Activated T-helper 2 cell treated with anti-CD3 and anti-CD28 coated beads, Interferon-gamma antibody, Interleukin-2, Interleukin-4, amounts not matched to agents 10 μg/mL and 5 μg/mL and 100 μg/mL, durations not matched to agents 14 hours and 24 hours and 36 hours (primary cell): ENCODE measurements at places on chromosomes 4 and X.

- peak; percentile 7 for DNase-seq
These were observed 286.9 kb upstream of the FGF16 start for GRCh38 chrX:77160301-77160700.

GRCh38 chrX:110741213-110741796, 54.3 kb downstream of the CHRDL1 start:
- no peak for DNase-seq

- no peak for DNase-seq
These were observed 837.4 kb downstream of the TRIML1 start for GRCh38 chr4:188976644-188977115.

DNA sequence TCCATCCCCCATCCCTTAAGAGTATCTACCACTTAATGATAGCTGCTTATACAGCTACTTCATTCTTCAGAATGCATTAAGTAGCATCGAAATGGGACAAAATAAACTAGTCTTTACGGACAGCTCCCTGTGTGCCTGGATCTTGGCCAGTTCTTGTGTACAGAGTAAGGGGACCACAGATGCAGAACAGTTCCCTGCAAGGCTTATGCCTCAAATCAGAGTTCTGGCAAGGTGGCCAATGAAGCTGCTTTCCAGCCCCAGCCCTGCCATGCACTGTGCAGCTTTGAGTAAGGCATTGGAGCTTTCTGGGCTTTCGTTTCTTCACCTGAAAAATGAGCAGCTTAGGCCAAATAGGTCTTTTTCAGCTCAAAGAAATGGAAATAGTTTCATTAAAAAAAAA, 14.2 kb downstream of the CLNK start:
- no peak for DNase-seq

DNA sequence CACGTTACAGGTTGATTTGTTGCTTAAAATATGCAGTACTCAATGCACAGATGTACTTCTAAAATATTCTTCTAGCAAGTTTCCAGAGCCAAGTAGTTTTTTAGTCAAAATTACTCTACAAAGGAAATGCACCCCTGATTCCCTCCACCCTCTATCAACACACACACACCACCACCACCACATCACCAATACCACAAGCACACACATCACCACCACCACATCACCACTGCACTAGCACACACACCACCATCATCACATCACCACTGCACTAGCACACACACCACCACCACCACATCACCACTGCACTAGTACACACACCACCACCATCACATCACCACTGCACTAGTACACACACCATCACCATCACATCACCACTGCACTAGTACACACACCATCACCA, 105.2 kb upstream of the FRG1 start:
- no peak for DNase-seq

DNA sequence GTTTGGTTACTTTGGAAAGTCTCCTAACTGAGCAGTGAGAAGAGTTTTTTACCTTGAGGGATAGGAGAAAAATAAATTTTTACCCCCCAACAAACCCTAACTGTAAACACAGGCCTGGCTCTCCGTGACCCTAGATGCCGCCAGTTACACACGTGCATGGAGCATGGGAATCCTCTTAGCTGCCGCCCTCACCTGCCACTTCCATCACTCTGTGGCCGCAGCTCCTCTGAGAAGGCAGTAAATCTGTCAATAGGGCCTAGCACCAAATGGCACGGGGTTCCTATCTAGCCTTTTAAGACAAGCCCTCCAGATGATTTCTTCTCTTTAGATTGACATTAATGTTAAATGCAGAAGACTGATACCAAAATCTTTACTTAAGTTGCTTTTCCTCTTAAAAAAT, 330.3 kb upstream of the FAM241A start:
- DNase-seq: no peak

GRCh38 chrX:20530406-20530921, 263.8 kb upstream of the RPS6KA3 start:
- peak; percentile 15 for DNase-seq

DNA sequence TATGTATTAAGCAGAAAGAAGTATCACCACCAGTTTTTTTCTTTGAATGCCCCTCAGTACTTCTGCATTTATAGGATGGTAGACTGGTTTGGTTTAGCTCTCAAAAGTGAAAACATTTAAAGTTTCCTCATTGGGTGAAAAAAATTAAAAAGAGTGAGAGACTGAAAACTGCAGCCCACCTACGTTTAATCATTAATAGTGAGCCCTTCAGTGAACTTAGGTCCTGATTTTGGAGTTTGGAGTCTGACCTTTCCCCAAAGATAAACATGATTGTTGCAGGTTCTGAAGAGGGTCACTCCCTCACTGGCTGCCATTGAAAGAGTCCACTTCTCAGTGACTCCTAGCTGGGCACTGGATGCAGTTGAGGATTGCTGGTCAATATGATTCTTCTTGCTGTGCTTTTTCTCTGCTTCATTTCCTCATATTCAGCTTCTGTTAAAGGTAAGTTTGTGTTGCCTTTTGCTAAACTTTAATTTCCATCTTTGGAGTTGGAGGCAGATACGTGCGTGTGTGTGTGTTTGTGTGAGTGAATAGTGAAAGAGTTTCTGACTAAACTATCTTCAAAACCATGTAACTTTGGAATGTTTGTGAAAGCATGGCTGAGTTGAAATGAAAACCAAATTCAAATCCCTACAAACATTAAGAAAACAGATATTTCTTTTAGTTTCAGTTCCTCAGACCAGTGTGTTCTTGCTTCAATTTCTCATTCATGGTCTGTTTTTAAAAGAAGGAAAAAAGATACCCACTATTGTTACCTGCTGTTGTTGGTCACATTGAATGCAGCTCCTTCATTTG, at the start of gene MTTP:
TSS of gene MTTP (plus strand) at position 295 of the 795 bp plus-strand sequence. CDS start at position 381, 86 bp downstream.
- no peak for DNase-seq

- DNase-seq: no peak
These were observed 268.5 kb upstream of the LDB2 start for GRCh38 chr4:17166954-17167353.

GRCh38 chrX:12947545-12948235, 27.2 kb upstream of the TMSB4X start:
- no peak for DNase-seq

- no peak for DNase-seq
These were observed 74.6 kb upstream of the SPOCK3 start for GRCh38 chr4:167308876-167309275.

DNA sequence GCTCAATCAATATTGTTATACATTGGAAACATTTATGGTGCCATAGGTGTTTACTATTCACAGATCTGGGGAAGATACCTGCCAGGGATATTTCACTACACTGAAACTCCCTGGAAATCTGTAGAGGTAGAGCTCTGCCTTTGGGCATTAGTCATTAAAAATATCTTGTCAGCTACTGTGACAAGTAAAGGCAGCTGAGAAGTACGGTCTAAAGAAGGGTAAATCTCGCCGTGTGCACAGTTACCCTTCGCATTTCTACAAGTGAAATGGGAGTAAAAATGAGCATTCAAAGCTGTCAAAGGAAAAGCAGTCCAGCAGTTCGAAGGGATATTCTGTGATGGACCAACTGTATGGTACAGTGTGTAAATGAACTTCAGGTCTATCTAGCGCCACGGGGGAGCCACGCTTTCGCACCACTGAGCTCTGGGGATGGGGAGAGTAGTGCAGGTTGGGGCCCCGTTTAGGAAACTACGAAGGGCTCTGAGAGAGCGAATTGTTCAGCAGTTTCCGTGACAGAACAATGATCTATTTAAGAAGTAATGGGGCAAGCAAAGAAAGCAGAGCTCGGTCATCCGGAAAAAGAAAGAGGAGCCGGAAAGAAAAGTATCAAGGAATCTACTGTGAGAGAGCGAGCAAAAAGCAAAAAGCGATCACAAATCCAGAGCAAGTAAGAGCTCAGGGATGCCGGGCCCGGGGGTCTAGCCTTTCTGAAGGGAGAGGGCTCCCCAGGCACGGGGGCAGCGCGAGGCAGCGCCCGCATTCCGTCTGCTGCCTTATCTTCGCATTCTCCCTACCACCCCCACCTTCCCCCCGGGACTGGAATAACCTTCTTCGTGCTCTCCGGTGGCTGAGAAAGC, 646 bp downstream of the TIGD4 start:
- DNase-seq: peak; percentile 21

DNA sequence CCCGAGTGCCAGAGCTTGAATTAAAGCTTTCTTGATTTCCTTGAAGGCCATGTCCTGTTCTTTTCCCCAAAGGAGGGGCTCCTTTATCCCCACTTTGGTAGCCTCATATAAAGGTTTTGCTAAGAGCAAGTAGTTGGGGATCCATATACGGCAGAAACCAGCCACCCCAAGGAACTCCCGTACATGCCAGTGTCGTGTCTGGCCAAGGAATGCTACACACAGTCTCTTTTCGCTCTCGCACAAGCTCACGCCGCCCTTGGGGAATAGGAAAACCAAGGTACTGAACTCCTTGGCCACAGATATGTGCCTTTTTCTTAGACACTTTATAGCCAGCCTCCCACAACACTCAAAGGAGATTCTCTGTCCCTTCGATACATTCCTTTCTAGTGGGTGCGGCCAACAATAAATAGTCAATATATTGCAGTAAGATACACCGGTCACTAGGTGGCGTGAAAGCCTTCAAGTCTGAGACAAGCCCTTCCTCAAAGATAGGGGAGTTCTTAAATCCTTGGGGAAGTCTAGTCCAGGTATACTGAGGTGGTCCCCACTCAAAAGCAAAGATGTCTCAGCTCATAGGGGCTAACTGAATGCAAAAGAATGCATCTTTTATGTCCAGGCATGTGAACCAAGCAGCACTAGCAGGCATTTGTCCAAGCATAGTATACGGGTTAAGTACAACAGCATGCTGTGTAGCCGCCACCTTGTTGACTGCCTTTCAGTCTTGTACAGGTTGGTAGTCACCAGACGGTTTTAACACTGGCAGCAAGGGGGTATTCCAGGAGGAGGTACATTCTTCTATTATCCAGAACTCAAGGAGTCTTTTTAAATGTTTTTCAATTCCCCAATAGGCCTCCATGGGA, 57.8 kb upstream of the XAGE1B start:
- DNase-seq: no peak
